Right forelimb (tissue), 1 donor: ENCODE measurements at places on chromosomes 2 and 18.

GRCh38 chr2:187936228-187936627 lies 355.4 kb upstream of the GULP1 start:
- no peak for DNase-seq

DNA sequence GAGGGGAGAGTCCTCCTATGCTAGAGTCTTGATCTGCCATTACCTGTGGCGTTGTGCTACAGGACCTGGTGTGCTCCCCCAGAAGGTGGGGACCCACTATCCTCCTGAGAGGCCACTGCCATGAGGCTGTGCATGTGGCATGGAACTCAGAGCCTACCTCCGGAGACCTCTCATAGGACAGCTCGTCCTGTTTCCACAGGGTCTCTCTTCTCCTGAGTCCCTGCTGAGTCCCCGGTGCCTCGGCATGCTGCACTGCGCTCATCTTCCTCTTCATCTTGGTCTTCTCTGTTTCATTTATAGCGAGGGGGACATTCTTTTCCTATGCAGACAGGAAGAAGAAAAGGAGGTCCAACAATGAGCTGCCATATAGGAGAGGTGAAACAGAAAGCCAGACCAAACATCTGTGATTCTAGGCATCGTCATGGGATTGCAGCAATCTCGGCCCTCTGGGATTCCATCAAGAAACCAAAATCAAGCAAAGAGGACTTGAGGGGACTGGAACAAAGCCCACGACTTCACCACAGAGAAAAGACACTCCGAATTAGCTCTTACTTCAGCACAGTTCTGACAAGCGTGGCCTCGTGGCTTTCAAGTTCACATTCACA lies 83.7 kb downstream of the KCNF1 start:
- no peak for DNase-seq

GRCh38 chr18:51128533-51128932 lies 68.9 kb downstream of the MEX3C start:
- DNase-seq: no peak

DNA sequence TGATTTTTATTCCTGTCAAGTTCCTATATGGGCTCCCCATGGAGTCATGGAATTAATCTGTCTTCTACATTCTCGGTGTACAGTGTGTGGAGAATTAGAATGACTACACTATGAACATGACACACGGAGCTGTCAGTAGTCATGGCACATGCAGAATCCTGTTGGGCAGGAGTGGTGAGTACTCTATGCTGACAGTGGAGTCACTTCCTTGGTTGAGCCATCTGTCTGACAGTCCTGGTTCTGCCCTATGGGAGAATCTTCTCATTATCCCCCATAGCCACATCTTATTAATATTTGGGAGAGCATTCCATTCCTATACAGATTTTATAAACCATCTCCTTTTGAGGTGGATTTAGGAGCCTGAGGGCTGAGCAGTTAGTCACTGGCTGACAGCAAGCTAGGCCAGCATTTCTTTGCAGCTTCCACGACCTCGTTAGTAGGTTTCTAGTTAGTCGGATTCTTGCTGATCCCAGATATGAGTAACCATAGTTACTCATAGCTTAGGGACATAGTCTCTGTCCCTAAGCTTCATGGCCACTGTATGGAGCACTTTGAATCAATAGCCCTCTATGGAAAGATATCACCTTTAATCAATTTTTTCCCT lies 90.6 kb downstream of the MDH1 start:
- DNase-seq: no peak

DNA sequence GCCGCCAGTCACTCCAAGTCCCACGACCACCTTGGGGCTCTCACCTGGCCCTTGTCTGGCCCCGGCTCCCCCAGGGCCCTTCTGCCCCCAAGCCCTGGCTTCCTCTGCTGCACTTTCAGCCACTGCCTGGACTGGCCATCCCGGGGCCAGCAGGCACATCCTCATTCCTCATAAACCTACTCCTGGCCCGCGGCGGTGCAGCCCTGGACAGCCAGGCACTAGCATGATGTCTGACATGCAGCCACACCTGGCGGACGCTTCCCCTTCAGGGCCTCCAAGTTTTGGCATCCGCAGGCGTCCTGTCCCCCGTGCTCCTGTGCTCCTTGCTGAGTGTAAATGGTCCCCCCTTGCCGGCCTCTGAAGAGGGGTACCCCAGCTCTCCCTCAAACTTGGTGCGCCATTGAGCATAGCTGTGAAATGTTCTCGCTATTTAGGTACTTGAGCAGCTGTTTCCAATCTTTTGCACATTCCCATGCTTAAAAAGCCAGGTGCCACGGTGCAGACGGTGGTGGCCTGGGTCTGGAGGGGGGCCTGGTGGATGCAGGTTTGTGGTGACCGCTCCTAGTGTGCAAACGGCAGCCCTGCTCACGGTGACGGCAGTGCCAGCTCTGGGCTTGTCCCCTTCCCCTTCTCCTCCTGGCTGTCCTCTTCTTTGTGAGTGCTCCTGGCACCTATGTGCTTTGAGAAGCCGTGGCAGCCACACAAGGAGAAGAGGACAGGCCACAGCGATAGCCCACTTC lies 123.8 kb downstream of the MBP start:
- peak; percentile 44 for DNase-seq

DNA sequence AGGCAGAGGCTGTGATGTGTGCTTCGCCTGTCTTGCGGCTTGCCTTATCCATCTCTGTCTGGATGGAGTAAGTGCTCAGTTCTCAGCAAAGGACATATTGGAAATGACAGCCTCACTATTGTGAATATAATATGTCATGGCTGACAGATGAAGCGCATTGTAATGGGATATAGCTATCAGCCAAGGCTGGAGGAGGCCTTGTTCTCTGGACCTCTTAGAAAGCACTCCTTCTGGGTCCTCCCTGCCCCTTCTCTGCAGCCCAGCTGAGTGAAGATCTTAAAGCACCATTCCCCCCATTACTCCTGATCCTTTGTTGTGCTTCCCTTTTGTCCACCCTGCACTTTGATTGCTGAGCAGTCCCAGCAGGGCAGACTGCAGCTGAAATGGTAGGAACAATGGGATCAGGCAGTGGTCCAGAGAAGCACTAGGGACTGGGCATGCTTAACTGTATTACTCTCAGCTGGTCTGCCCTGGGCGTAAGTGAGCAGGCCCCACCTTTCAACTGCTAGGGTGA lies 265.3 kb downstream of the SETBP1 start:
- DNase-seq: no peak

- no peak for DNase-seq
Observed at GRCh38 chr2:221568299-221568698, 3.8 kb downstream of the EPHA4 start.

GRCh38 chr2:217216316-217216715 lies 356.5 kb upstream of the TNP1 start:
- DNase-seq: no peak

DNA sequence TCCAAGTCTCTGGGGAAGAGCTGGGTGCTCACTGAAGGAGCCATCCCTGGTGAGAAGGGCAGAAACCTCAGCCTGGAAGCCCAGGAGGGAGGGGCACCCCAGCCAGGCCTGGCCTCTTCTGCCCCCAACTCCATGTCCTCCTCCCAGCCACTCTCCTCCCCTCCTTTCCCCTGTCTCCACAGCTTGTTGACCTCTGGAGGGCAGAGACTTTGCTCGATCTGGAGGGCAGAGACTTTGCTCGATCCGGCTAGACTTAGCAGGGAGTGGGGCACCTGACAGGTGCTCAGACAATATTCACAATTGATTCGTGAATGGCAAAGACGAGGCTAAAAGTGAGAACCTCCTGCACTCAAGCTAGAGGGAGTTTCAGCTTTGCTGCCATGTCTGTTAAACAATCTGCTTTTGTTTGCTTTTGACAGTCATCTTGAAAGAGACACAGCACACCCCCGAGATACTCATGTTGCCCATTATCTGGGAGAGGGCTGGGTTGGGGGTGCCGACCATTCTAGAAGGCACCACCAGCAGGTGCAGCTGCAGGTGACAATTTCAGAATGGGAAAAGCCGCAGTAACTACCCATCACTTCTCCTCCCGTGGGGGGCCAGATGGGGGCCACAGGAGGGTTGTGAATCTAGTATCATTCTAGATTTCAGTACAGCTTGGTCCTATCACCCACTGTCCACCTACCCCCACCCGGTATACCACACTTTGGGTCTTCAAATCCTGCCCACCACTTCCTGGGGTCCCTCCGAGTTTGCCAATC lies 54.8 kb downstream of the DNMT3A start:
- DNase-seq: no peak

GRCh38 chr2:8456151-8457091 lies 225.4 kb upstream of the ID2 start:
- DNase-seq: no peak

- no peak for DNase-seq
Observed at GRCh38 chr2:144256996-144257707, 262.8 kb downstream of the ZEB2 start.

- no peak for DNase-seq
Observed at GRCh38 chr18:27661320-27662018, 476.4 kb upstream of the CHST9 start.

DNA sequence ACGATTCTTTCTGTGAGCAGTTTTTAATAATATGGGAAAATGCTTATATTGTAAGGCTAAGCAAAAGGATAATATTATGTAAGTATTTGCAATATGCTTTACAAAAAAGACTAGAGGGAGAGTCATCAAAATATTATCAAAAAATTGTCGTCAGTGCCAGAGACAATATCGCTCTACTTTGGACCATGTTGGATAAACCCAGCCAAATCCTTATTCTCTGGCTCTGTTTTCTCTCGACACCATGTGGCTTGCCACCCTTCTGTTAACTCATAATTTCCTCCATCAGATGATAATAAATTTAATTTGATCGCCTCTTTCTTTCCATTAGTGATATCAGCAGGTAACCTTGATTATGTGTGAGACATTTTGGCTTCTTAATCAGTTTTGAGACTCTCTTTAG lies 129.9 kb downstream of the CDC42EP3 start:
- DNase-seq: no peak

GRCh38 chr2:121699421-121700333 lies 37.0 kb downstream of the NIFK start:
- no peak for DNase-seq

DNA sequence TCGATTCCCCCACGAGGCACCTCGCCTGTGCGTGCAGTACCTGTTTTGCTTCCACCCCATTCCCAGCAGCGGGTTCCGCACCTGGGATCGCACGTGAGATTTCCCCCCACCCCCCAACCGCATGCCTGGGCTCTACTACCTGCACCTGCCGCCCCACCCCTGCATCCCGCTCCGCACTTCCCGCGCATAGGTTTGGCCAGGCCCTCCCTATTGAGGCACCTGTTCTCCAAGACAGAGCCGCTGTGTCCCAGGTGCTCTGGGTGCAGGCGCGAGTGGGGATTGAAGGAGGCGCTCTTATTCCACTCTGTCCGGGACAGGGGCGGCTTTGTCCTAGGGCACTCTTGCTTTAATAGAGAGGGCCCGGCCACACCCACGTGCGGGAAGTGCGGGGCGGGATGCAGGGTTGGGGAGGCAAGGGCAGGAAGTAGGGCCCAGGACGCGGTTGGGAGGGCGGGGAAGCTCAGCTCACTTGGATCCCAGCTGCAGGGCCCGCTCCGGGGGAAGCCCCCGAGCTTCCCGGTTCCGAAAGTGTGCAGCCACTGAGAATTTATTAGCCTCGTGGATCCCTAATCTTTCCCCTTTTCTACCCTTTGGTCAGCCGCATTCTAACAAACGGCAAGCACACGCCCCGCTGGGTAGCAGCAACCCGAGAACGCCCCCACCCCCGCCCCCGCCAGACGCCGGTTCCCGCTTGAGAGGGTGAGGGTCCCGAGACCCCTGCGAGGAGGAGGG lies 670 bp upstream of the MOCOS start:
- DNase-seq: no peak

- no peak for DNase-seq
Observed at GRCh38 chr2:141467331-141467730, 663.5 kb downstream of the LRP1B start.

DNA sequence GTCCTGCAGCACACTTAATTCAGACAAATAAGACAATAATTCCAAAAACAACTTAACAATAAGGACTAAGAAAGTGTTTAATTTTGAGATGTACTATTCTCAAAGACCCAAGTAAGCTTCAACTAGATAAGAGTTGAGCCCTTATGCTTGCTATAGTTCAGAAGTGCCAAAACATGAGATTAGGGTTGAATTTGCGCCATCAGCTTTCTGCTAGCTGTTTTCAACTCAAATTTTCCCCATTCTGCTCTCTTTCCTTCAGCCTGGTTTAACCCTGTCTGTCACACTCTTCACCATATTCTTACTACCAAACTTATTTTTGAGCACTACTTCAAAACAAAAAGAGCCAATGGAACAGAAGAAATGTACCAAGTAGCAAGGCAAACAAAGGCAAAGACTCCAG lies 4.1 kb downstream of the NFE2L2 start:
- no peak for DNase-seq

- no peak for DNase-seq
Observed at GRCh38 chr2:145750612-145751011, 1230.7 kb upstream of the ZEB2 start.
